WTC11 (cell line): ENCODE measurements at places on chromosomes 1 and 21.

- H3K27ac ChIP-seq, result peak overlapping the region; percentile 94
- no peaks in the 10 kb centered on the region for H3K36me3 ChIP-seq
- H3K27me3 ChIP-seq, result no peaks in the 10 kb centered on the region
- H3K4me3 ChIP-seq, result no peak overlapping the region; the same call in 1 of the 2 replicates
These were observed 168.4 kb downstream of the ZZZ3 start for GRCh38 chr1:77513839-77514763.

DNA sequence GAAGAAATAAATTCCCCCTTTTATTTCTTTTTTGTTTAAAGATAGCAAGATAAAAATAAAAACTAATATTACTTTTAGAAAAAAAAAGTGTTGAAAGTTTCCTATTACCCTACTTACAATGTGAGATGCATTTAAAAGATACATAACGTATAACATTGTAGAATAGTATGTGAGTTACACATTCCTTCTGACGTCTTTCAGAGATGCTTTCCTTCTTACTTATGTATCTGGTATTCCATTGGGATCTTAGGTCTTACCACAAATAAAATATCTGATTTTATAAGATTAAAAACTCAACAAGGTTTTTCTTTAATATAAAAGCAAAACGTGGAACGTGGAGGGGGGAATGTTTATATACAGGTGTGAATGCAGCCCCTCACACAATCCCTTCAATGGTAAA lies 147.2 kb upstream of the ETS2 start:
- no peak for DNase-seq
- H3K4me3 ChIP-seq, result no peak overlapping the region
- H3K27ac ChIP-seq, result no peak overlapping the region
- no peaks in the 10 kb centered on the region for H3K36me3 ChIP-seq
- H3K4me1 ChIP-seq, result peaks cover 40% of the 10 kb centered on the region

DNA sequence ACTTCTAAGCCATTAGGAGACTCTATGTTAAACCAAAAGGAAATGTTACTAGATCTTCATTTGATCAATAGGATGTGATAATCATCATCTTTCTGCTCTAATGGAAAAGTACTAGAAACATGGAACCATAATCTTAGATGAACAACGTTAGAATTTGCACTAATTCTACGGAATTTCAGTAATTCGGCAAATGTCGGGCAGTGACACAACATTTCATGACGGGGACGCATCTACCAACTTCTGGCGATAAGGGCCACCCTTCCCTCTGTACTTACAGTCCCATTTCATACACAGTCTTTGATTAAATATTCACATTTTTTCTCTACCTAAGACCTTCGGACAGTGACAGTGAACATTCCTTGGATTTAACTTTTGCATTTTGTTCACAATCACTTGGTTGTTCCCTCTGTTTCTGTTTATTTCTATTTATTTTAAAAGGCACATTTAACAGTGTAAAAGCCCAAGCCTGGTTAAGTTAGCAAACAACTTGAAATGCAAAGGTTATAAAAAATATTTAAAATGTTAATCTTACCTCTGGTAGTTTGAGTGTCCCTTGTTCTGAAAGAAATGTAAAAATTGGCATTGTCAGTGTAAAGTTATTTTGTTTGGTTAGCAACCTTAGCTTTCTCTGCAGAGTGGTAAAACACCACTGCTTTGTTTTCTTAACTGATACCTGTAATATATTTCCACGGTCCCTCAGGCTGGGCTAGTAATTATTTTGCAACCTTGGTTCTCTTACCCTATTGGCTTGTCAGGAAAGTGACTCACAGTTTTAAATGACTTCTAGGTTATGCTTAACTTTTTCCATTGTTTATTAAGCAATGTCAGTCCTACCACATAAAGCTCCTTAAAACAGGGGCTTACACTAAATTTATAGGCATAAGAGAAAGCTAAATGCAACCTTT lies 276.9 kb downstream of the VAV3 start:
- H3K27ac ChIP-seq, result no peak overlapping the region
- peaks cover 32% of the 10 kb centered on the region for H3K4me1 ChIP-seq
- DNase-seq, result no peak
- H3K4me3 ChIP-seq, result no peak overlapping the region
- no peaks in the 10 kb centered on the region for H3K36me3 ChIP-seq
- no peaks in the 10 kb centered on the region for H3K27me3 ChIP-seq

GRCh38 chr21:46354046-46354445 lies 30.1 kb downstream of the PCNT start:
- no peaks in the 10 kb centered on the region for H3K27me3 ChIP-seq
- H3K4me3 ChIP-seq, result no peak overlapping the region
- no peak for DNase-seq
- no peak overlapping the region for H3K27ac ChIP-seq
- peaks cover 61% of the 10 kb centered on the region for H3K36me3 ChIP-seq

- H3K4me3 ChIP-seq, result no peak overlapping the region
- no peak overlapping the region for H3K27ac ChIP-seq
- peaks cover 4% of the 10 kb centered on the region for H3K4me1 ChIP-seq
- H3K36me3 ChIP-seq, result no peaks in the 10 kb centered on the region
- no peaks in the 10 kb centered on the region for H3K27me3 ChIP-seq
- DNase-seq, result no peak
These were observed 77.8 kb upstream of the CD55 start for GRCh38 chr1:207243442-207244408.

DNA sequence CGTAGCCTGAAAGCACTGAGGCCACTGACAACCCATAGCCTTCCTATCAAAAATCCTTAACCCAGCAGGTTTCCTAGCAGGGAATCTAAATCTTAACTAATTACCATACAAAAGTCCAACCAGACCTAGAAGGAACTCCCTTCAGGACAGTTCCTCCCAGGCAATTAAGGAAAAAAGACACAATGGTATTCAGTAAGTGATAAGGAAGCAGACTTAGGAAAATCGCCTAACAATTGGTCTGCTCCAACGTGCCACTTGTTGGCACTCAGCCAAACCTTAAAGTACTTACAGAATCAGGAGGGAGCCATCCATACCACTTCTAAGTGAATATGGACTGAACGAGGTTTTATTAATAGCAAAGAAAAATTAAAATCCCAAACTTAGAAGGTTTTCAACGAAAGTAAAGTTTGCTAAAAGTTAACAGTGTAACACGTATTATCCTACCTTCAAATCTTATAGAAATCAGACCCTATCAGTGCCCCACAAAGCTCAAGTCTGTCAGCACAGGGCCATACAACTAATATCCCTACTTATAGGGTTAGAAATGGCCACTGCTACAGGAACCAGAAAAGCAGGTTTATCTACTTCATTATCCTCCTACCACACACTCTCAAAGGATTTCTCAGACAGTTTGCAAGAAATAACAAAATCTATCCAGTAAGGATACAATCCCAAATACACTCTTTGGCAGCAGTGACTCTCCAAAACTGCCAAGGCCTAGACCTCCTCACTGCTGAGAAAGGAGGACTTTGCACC lies 29.0 kb downstream of the SPATA6 start:
- peaks cover 44% of the 10 kb centered on the region for H3K36me3 ChIP-seq
- no peak overlapping the region for H3K4me3 ChIP-seq
- peaks cover 60% of the 10 kb centered on the region for H3K27me3 ChIP-seq
- peaks cover 15% of the 10 kb centered on the region for H3K4me1 ChIP-seq
- no peak overlapping the region for H3K27ac ChIP-seq

- peaks cover 12% of the 10 kb centered on the region for H3K4me1 ChIP-seq
- no peak overlapping the region for H3K4me3 ChIP-seq
- no peak overlapping the region for H3K27ac ChIP-seq
- H3K36me3 ChIP-seq, result peaks cover 10% of the 10 kb centered on the region
- peaks cover 61% of the 10 kb centered on the region for H3K27me3 ChIP-seq
- DNase-seq, result no peak
These were observed 6.3 kb downstream of the ACTA1 start for GRCh38 chr1:229427572-229427971.

DNA sequence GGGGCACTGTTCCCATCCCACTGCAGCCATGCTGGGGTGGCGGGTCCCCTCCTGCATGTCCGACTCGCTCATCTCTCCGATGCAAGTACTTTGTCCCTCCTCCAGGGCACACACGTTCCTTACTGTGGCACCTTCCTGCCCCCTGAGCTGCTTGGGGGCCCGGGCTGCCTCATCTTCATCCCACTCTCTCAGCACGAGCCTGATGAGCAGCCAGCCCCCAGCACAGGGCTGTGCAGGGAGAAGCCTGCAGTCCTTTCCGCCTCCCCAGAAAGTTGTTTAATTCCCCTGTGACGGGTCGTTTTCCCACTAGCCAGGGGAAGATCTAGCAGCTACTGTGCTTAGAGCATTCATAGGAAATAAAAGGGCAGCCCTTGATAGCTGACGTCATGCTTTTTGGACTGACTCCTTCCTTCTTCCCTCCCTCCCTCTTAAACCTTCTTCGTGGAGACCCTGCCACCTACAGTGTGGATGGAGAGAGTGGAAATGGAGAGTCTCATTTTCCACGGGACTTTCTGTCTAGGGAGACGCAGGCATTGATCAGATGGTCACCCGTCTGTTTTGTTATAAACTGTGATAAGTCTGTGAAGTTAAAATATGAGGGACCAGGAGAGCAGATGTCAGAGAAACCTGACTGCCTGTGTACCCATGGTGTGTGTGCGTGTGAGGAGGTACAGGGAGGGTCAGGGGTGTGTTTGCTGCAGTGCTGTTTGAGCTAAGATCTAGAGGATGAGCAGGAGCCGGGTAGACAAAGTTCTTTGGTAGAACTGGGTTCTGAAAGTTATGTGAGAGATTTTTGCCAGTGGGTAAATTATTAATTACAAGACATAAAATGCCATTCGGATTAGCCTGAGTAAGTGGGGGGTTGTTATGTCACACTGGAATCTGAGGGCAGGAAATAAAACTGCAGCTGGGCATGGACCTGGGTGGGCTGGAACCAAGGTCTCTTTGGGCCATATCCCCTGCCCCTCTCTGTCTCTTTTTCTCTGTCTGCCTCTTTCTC lies 34.3 kb downstream of the GPR137B start:
- H3K4me1 ChIP-seq, result peaks cover 11% of the 10 kb centered on the region
- no peak overlapping the region for H3K4me3 ChIP-seq
- no peak overlapping the region for H3K27ac ChIP-seq
- no peaks in the 10 kb centered on the region for H3K27me3 ChIP-seq
- H3K36me3 ChIP-seq, result peaks cover 5% of the 10 kb centered on the region

GRCh38 chr1:84020151-84020550 lies 21.2 kb upstream of the TTLL7 start:
- H3K27me3 ChIP-seq, result peaks cover 86% of the 10 kb centered on the region
- no peak overlapping the region for H3K4me3 ChIP-seq
- H3K27ac ChIP-seq, result no peak overlapping the region
- H3K4me1 ChIP-seq, result no peaks in the 10 kb centered on the region
- H3K36me3 ChIP-seq, result 0 out of 2 replicates have a peak, but pooled peaks cover 3% of the 10 kb centered on the region
- no peak for DNase-seq

- no peak overlapping the region for H3K27ac ChIP-seq
- no peaks in the 10 kb centered on the region; the same call in 1 of the 2 replicates for H3K27me3 ChIP-seq
- H3K36me3 ChIP-seq, result peaks cover 14% of the 10 kb centered on the region
These were observed 83.3 kb upstream of the TNR start for GRCh38 chr1:175826705-175827104.

DNA sequence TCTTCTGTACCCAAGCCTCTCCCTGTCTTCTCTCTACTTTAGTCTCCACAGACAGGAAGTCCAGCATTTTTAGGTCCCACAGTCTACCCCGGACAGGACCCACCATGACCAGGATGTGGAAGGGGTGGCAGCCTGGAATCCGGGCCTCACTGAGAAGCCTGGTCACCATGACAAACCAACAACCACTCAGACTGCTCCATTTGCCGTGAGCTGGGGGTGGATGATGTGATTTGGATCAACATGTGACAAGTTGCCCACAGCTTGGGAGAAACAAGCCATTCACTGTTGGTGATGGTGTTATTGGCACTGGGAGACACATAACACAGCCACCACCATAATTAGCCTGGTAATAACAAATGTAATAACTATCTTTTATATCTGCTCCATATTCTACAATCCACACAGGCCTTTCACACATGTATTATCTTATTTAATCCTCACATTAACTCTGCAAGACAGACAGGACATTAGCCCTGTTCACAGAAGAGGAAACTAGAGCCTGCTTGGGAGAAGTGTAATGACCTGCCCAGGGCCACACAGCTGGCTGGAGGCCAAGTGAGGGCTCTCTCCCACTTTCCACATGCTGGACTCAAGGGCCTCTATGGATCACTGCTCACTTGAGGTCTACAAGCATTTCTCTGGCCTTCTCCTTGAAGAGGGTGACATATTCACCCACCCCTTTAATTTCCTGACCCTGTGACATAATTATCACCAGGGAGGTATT lies 22.9 kb downstream of the MEF2D start:
- no peak overlapping the region for H3K4me3 ChIP-seq
- peaks cover 27% of the 10 kb centered on the region for H3K4me1 ChIP-seq
- peaks cover 43% of the 10 kb centered on the region for H3K36me3 ChIP-seq
- H3K27ac ChIP-seq, result no peak overlapping the region
- DNase-seq, result no peak

DNA sequence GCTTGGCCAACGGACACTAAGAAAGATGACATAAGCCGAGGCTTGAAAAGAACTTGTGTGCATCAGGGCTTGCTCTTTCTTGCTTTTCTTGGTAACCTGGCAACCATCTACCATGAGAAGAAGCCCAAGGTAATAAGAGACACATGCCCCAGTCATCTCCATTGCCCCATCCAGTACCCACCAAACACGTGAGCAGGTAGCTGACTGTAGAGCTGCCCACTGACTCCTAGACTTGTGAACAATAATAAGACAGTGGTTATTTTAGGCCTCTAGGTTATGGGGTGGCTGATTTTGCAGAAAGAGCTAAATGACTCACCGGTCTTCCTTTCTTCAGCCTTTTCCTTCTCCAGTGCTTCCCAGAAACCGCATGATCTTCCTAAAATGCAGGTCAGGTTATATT lies 105.0 kb upstream of the JUN start:
- no peaks in the 10 kb centered on the region; the same call in 1 of the 2 replicates for H3K27me3 ChIP-seq
- no peaks in the 10 kb centered on the region for H3K4me1 ChIP-seq
- no peak overlapping the region for H3K27ac ChIP-seq

DNA sequence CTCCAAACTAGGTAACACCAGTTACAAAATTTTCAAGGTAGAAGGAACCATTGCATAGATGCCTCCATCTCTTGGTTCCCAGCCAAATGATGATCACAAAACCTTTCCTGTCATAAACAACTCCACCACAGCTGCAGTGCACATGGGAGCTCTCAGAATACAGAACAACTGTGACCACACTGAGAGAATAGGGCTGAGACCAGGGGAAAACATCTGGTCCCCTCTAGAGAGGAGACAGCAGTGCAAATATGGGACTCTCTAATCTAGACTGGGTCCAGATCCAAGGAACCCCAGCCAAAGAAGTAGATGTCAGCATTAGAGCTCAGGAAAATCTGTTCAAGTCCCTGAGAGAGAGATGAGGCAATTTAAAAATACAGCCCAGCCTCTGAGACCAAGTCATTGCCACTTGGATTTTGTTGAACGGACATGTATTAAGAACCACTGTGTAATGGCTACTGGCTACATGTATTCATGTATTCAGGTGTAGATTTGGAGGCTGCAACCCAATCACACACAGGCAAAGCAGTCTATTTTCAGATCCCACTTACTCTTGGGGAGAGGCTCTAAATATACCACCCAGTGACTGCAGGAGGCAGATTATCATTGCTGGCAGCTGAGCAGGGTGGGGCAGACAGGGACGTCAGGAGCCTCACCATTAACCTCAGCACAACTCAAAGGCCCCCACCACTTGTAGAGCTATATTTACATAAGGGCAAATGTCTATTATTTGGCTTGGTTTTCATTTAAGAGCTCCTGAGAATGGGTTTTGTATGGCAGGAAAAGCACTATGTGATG lies 7.6 kb upstream of the RXRG start:
- peaks cover 18% of the 10 kb centered on the region for H3K27me3 ChIP-seq
- no peaks in the 10 kb centered on the region for H3K36me3 ChIP-seq
- H3K4me1 ChIP-seq, result peaks cover 5% of the 10 kb centered on the region
